Cortex of kidney (tissue), 1 donor: ENCODE measurements at places on chromosomes 7 and 10.

DNA sequence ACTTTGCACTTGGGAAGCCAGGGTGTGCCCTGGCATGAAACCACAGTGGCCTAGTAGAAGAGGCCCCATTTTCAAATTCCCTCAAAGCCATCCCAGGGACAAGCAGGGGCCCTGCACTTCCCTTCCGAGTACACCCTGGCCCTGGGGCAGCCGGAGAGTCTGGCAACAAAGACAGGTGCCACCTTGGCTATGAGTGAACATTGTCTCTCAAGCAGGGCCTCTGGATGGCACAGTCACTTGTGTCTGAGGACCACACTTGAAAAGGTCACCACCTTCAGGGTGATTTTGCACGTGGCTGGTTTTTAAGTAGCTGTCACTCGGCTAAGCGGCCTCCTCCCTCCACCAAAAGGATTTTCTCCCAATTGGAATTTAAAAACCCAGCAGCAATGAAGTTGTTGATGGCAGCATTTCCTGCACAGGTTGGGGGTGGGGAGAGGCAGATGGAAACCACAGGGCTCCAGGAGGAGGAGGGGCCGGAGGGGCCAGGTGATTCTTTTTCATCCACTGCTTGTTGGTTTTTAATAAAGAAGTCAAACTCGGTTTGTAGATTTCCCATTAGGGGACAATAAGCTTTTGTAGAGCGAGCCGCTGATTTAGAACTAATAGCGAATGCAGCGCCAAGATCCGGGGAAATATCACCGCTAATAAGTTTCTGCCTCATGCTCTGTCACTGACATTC lies 33.9 kb downstream of the C10orf105 start:
- DNase-seq = no peak

DNA sequence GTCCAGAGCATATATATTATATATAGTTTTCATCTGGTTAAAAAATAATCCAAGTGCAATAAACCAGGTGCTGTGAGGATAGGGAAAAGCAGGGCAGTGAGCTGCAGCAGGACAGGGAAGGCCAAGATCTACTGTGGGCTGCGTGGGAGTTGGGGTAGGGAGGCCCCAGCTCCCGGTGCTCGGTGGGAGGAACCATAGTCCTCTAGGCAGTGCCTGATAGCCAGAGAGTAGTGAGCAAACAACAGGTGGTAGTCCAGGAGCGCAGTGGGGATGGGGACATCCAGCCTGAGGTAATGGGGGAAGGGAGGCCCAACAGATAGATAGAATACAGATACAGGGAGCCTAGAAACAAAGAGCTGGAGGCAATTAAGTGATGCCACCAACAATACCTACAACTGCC lies 4.1 kb upstream of the BMPR1A start:
- DNase-seq = no peak

GRCh38 chr10:122271076-122271475 lies at the start of gene BTBD16:
TSS of gene BTBD16 (plus strand) at chr10:122271296. CDS start at chr10:122275082, 3,786 bp downstream.
- DNase-seq = no peak

DNA sequence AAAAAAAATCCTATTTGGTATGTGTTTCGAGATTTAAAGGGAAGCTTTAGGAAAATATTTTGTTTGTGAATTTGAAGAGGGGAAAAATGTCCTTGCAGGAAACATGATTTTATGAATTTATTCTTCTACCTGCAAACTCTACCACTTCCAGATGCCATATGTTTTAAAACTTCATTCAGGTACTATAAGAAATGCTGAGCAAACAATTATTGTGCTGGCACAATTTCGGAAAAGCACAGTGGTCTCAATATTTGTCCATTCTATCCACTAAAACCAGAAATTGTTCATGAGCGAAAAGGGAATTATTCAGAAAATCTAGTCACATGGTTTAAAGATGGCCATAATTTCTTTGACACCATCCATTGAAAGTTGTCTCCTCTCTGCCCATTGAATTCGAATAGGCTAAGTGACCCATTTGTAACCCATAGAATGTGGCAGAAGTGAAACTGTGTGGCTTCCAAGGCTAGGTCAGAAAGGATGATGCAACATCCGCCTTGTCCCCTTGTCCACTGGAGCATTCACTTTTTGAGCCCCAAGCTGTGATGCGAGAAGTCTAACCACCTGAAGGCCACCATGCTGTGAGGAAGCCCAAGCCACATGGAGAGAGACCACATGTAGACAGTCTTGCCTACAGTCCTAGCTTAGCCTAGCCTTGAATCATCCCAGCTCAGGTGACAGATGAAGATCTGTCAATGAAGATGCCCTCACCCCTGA lies 189.8 kb upstream of the PRKCQ start:
- DNase-seq = no peak

GRCh38 chr7:153941061-153941460 lies 111.1 kb upstream of the DPP6 start:
- no peak for DNase-seq

- DNase-seq = no peak
Measured at GRCh38 chr7:50121286-50121685, 28.2 kb upstream of the ZPBP start.

DNA sequence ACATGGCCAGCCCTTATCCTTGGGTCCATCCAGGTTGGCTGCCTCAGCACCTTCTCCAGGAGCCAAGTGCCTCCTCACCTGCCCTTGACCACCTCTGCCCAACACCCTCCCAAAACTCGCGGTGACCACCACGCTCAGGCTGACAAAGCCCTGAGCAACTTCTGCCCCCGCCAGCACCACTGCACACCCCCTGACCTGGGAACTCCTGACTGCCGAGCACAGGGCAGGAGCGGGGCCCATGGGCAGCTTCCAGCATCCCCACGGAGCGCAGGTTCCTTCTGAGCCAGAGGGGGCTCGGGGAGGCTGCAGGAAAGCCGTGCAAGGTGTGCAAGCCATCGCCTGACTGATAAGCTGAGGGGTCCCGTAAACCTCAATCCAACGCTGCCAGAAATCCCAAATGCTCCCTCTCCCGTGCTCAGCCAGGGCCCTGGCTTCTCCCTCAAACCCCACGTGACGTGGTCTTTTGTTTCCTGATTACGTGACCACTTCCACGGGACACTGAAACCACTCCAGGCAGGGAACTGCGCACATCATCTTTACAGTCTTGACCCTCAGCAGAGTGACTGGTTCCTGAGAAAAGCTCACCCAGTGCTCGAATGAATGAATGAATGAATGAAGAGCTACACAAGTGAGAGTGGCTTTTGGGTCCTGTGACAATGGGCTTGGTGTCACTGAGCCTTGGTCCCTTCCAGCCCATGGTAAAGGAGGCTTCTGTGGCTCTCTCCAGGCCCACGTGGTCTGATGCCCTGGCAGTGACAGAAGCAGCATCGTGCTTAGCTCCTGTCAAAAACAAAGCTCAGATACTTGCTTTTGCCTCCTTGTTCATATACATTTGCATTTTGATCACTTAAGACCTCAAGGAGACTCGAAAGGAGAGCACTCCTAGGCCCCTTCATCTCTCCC lies 249.8 kb upstream of the PPP2R2D start:
- DNase-seq = no peak

- no peak for DNase-seq
Measured at GRCh38 chr10:118911363-118911762, 118.2 kb upstream of the NANOS1 start.

DNA sequence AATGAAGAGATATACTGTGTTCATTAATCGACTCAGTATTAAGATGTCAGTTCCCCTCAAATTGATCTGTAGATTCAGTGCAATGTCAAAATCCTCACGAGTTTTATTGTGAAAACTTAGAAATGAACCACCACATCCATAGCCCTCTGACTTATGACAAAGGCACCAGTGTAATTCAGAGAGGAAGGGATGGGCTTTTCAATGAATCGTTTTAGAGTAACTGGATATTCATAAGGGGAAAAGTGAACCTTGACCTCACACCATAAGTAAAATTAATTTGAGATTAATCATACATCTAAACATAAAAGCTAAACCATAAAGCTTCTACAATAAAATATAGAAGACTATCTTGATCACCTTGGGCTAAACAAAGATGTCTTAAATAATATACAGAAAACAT lies 128.1 kb downstream of the ELFN1 start:
- no peak for DNase-seq

DNA sequence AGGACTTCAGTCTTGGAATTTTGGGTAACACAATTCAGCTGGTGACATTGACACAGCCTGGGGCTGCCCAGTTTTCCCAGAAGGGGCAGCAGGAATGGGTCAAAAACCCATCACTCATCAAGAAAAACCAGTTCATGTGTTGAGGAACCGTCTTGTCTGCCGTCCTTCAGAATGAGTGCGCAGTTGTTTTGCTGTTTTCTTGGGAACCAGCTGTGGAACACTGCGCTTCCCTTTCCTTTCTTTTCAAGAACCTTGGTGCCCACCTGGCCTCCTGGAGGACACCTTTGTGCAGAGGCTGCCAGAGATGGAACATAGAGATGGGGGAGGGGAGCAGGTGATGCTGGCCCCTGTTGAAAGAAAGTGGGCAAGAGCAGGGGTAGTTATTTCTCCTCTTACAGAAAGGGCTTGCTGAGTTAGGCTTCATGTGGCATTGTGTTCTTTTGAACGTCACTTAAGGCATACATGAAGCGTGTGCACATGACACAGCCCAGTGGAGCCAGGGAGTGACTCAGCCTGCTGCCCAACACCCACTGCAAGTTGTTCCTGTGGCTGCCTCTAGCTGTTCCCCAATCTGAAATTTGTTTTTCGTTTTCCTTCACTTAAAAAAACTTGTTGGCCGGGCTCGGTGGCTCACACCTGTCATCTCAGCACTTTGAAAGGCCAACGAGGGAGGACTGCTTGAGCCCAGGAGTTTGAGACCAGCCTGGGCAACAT lies 87.4 kb upstream of the TNS3 start:
- DNase-seq = no peak

DNA sequence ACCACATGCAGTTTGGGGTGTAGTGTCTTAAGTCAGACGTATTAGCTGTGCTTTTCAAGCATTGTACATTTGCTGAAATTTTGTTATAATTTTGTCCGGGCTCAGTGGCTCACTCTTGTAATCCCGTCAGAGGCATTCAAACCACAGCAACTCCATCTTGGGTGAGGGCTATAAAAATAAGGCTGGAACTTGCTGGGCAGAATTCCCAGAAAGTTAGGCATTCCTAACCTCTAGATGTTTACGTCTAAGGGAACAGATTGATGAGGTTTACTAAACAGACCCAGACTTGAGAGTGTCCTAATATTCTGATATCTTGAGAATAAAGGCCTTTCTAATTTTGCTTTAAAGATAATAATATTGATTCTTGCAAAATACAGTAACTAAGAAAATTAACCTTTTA lies 957.8 kb downstream of the NXPH1 start:
- DNase-seq = no peak

- DNase-seq = no peak
Measured at GRCh38 chr10:3595736-3596135, 189.3 kb downstream of the KLF6 start.

- DNase-seq = no peak
Measured at GRCh38 chr7:90720984-90721760, 125.1 kb downstream of the CDK14 start.

DNA sequence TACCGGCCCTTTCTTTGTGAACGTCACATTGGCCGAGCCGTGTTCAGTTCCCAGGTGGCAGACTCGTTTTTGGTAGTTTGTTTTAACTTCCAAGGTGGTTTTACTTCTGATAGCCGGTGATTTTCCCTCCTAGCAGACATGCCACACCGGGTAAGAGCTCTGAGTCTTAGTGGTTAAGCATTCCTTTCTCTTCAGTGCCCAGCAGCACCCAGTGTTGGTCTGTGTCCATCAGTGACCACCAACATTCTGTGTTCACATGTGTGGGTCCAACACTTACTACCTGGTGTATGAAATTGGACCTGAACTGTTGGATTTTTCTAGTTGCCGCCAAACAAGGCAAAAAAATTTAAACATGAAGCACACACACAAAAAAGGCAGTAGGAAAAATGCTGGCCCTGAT lies 9.9 kb upstream of the CSGALNACT2 start:
- DNase-seq = no peak

DNA sequence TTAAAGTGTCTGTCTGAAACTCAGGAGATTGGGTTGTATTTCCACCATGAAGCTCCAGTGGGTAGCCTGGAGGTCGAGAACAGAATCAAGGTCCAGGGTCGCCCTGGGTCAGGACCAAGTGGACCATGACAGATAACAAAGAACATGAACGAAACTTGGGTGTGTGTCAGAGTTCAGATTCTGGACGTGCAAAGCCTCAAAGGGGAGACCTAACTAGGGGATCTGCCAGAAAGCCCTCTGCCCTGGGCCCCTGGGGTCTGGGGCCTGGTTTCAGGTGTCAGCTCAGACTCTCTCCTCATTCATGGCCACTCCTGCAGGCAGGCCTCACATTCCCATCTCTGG lies 1.6 kb downstream of the RASSF4 start:
- no peak for DNase-seq

DNA sequence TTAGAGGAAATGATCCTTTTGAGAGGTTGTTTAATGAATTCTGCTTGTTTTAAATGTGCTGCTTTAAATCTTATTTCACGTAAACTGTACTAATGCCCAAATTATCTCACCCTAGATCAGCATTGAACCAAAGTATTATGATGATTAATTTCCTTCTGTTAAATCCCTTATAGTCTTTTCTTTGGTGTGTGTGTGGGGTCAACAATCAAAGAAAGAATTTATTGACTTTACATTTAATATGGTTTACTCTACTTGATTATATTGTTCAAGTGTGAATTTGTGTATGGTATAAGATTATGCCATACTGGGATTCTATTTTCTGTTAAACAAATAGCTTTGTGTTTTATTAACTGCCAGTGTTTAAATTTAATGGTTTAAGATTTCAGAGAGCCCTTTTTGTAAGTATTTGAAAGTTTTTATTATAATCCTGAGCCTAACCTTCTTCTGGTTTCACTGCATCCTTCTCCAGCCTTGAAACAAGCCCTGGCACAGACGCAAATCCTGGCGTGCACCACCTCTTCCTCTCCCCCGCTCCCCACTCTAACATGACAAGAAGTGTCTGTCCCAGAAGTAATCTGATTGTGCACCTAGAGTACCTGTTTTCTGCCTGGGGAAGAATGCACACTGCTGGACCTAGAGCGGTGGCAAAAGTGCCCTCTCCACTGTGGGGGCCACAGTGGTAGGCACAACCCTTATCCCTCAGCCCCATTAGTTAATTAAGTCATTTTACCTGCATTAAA lies 70.6 kb downstream of the KAT6B start:
- DNase-seq = no peak

GRCh38 chr10:17599089-17599488 lies 18.1 kb downstream of the HACD1 start:
- no peak for DNase-seq

DNA sequence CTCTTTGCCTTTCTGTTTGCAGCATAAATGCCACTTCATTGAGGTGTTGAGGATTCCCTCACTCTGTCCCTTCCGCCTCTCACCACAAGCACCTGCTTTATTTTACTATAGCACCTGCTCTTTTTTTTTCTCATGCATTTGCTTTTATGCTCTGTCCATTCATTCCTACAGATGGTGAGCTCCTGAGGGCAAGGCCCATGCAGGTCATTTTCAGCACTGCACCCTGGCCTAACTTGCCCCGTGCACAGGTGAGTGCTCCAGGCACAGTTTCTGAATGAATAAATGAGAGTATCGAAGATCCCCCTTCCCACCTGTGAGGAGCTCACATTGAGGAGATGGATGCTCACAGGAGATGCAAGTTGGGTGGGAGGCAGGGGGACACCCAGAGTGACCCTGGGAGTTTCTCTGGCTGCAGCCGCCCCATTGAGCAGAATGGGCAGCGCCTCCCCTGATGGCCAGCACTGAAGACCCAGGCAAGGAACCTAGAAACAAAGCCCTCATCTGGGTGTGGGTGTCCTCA lies 1.2 kb upstream of the AKR1E2 start:
- DNase-seq = no peak

- DNase-seq = no peak
Measured at GRCh38 chr7:16271990-16272665, 149.2 kb downstream of the CRPPA start.
